ENCODE measurements at places on chromosomes 2 and 18.

DNA sequence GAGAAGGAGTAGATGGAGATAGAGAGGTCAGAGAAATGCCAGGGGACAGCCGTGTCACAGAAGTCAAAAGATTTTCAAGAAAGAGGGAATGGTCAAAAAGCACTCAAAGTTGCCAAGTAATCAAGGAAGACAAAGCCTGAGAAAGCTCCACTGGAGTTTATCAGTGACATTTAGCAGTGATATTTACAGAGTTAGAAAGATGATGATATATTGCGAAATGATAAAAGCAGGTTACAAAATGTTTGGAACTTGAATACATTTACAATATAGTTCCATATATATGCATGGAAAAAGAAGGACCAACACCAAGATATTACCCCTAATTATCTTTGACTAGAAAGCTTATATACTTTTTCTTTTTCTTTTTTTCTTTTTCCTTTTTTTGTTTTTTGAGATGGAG is 20.4 kb downstream of the ZNF2 start:
- DNase-seq: no peak

DNA sequence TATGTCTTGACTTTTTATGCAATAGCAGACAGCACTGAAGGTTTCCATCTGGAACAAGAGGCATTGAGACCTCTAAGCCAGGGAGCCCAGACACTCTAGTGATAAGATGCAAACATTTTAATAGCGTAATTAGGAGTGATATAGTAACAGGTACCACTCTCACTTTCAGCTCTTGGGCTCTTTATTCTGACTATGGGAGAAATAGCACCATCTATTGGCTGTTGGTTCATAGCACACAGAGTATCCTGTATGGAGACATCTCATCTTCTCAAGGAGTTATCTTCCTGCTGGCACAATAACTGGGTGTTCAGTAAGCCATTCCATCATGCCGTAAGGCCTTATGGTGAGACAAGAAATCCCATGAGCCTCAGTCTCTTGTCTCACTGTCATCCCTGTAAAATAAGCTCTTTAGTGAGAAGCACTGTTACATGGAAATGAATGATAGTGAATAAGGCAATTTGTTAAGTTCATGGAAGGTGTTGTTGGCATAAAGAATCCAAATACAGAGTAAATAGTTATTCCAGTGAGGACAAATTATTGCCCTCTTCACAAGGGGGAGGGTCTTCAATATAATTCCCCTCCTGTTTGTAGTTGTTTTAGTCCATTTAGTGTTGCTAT is 48.3 kb downstream of the THUMPD2 start:
- DNase-seq: no peak

- DNase-seq: peak; percentile 33
These were observed 7.1 kb upstream of the KLF11 start for GRCh38 chr2:10036095-10036884.

- no peak for DNase-seq
These were observed 3.6 kb upstream of the DOK6 start for GRCh38 chr18:69397096-69397495.

- DNase-seq: no peak
These were observed 19.8 kb downstream of the SMIM21 start for GRCh38 chr18:75407468-75408437.

GRCh38 chr2:109365131-109365530 is 236.1 kb downstream of the SH3RF3 start:
- DNase-seq: peak; percentile 8

- DNase-seq: no peak
These were observed 896.3 kb downstream of the TSN start for GRCh38 chr2:122651780-122652179.

DNA sequence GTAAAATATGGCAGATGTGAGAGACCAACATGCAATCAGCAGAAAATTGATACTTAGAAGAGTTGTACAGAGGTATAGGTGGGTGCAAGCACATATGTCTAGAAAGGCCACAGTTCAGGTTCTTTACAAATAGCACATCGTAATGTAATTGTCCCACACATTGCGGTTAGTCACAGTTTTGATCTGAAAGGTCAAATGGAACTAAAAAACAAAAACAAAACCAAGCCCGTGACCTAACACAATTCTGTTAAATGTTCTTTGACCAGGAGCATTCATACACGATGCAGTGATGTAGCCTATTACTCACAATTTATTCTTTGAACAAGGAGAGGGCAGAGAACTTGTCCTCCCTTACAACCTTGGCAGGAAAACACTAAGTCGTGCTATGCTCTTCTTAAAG is 108.9 kb upstream of the MAP4K3 start:
- no peak for DNase-seq

DNA sequence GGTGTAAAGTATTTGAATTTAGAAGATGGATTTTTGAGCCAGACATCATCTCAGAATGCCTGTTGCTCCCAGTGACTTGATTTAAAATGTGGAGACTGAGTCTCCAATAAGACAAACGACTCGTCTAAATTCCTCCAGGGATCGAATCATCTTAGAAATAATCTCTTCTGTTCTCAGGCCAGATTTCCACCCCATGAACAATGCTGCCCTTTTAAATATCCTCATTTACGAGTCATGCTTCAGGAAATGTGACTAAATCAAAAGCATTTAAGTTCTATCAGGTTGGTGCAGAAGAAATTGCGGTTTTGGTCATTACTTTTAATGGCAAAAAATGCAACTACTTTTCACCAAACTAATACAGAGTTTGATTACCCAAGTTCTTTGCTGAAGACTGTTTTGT is 684.6 kb upstream of the SOX11 start:
- no peak for DNase-seq

- DNase-seq: no peak
These were observed 398.8 kb upstream of the TMEFF2 start for GRCh38 chr2:192593561-192593960.

- no peak for DNase-seq
These were observed 7.8 kb downstream of the CCDC85A start for GRCh38 chr2:56191617-56192016.

GRCh38 chr2:2735041-2735440 is 404.0 kb upstream of the MYT1L start:
- DNase-seq: no peak

GRCh38 chr2:235049069-235049468 is 97.3 kb downstream of the SH3BP4 start:
- DNase-seq: no peak

- no peak for DNase-seq
These were observed 47.0 kb downstream of the C2orf76 start for GRCh38 chr2:119319593-119319992.

GRCh38 chr2:127609818-127610217 is 36.1 kb upstream of the GPR17 start:
- DNase-seq: no peak

- no peak for DNase-seq
These were observed 41.1 kb downstream of the MBD2 start for GRCh38 chr18:54183390-54183789.

GRCh38 chr2:176080540-176081375 is 3.0 kb downstream of the EVX2 start:
- DNase-seq: peak; percentile 38

- DNase-seq: no peak
These were observed 38.2 kb upstream of the MAP3K20 start for GRCh38 chr2:173037245-173038120.

- no peak for DNase-seq
These were observed 78.7 kb upstream of the ITGA4 start for GRCh38 chr2:181378491-181378890.

DNA sequence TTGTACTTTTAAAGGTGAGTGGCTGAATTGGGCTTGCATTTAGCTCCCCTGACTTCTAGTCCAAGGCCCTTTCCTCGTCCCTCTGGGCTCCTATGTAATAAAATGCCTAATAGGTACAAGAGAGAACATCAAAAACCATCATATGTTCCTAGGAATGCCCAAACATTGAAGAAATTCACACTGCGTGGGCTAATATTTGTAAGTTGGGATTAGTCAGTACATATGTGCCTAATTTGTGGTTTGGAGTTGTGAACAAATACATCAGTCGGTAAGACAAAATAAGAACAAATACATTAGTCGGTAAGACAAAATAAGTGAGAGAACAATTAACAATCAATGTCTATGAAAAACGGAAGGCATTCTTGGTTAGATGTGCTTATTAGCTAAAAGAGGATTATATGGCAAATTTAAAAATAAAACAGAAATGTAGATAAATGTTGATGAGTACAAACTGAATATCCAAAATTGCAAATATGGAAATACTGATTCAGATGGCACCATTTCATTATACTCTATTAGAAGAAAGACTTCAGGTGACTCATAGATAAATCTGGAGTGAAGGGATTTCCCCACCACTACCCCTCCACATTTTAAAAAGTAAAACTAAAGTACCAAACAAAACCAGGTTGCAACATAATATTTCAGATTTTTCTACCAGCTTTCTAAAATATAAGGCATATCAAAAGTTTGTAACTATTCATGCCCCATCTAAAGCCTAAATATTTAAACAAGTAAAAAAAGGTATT is 325.4 kb downstream of the ZEB2 start:
- DNase-seq: no peak

- DNase-seq: peak; percentile 85
These were observed at the start of gene NCL for GRCh38 chr2:231463698-231464575. Gene NCL, minus strand, starts transcription at chr2:231464484. Its CDS starts 131 bp downstream, at chr2:231464353.

GRCh38 chr18:35005963-35006577 is 35.1 kb upstream of the MAPRE2 start:
- DNase-seq: no peak

DNA sequence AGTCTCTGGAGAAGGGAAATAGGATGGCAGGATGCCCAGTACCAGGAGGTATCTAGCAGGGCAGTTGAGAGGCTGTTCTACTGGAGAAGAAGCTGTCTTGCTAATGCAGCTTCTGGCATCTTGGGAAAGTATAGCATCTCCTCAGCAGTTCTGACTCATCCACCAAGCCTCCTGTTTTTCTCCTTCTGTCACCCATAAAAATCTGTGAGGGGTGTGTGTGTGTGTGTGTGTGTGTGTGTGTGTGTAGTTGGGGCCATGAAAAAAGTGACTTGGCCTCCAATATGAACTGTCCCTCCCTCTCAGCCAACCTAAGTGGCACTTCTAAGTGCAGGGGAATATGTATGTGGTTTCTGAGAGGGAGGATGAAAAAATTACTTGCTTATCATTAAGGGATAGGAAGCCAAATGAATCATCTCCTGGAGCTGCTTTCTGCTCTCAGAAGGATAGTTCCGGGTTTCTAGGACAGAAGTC is 83.9 kb downstream of the CBLN2 start:
- no peak for DNase-seq

DNA sequence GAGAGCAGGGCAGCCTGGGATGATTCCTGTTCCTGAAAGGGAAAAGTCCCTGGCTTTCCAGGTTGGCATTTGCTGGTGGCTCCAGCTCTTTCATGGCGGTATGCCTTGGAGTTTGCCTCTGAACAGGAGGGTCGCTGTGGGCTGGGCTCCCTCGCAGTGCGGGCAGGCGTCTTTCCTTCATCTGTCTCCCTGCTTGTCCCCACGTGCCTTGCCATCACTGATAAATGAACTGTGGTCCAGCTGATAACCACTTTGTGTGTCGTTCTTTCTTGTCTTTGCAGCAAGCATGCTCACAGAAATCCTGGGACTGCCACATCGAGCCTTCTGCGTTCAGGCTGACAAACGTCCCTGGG is 35.3 kb downstream of the SMIM21 start:
- no peak for DNase-seq

DNA sequence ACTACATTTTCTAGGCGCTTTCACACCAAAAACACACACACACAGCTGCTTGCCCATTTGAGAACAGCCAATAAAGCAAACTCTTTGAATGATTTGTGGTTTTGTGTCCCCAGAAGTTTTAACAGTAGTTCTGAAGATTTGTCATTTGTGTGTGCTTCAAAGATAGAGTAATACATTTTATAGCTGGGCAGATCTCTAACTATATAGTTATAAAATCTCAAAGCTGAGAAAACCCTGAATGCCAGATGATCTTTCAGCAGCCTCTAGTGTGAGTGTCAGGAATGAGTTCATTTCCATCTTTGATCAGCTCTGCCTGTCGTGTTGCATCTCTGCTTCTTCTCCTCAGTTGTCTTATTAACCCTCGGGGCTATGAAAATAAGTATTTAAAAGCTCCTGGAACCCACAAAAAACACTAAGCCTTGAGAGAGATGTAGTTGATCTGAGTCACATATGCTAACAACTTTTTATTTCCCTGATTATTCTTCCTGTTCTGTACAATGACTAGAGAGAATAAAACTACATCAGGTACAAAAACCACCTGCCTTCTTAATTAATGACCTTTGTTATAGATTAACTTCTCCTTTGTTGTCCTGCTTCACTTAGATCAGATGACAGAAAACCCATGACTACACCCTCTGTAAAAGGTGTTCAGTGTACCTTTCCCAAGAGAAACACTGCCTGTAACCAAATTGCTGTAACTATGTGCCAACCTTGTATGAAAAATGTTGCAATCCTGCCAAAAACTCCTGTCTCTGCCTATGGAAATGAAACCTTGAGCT is 30.0 kb upstream of the SLC3A1 start:
- no peak for DNase-seq

DNA sequence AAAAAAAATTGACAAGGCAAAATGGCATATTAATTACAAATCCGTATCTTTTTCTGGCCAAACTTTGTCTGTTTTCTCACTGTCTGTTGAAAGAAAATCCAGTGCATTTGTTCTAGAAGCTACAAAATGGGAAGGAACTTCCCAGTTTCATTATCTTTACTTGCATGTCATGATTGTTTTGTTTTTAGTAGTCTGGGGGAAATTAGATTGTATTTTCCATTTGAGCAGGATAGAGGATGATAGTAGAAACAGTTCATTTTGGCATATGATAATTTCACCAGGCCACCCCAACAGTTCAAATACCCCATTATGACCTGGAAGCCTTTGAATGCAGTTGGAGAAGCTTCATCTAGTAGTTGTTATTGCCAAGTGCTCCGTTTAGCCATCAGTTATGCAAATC is 77.5 kb upstream of the RANBP2 start:
- no peak for DNase-seq

All from stimulated activated CD4-positive, alpha-beta T cell treated with anti-CD3 and anti-CD28 coated beads, Interleukin-2, amount 100 ng/mL, for 24 hours (primary cell).